Muscle of back (tissue), 13 donors: ENCODE measurements at places on chromosomes 16 and 17. TPM values are rescaled to one million over a fixed set of nuclear protein-coding genes. Genes with fewer than 3 reads are reported as not detected.

The CYGB gene
- 15.6 TPM for polyA plus RNA-seq

The HEXD gene
- polyA plus RNA-seq, result 18.1 TPM

The TRPV3 gene
- 1.6 TPM for polyA plus RNA-seq

The CCL18 gene
- not detected for polyA plus RNA-seq

The CD300H gene
- polyA plus RNA-seq, result 0.35 TPM

The CACNG3 gene
- not detected for polyA plus RNA-seq

The PYDC1 gene
- polyA plus RNA-seq, result 1.0 TPM

The TTLL6 gene
- not detected for polyA plus RNA-seq

The SECTM1 gene
- 2.0 TPM for polyA plus RNA-seq

The KRTAP9-2 gene
- polyA plus RNA-seq, result not detected

GRCh38 chr17:75454193-75454592 lies 2.2 kb upstream of the TMEM94 start:
- DNase-seq, result no peak

GRCh38 chr16:49559242-49559641 lies 185.6 kb downstream of the C16orf78 start:
- no peak for DNase-seq

- no peak for DNase-seq
These were observed 42.4 kb upstream of the GSG1L start for GRCh38 chr16:28105954-28106353.

DNA sequence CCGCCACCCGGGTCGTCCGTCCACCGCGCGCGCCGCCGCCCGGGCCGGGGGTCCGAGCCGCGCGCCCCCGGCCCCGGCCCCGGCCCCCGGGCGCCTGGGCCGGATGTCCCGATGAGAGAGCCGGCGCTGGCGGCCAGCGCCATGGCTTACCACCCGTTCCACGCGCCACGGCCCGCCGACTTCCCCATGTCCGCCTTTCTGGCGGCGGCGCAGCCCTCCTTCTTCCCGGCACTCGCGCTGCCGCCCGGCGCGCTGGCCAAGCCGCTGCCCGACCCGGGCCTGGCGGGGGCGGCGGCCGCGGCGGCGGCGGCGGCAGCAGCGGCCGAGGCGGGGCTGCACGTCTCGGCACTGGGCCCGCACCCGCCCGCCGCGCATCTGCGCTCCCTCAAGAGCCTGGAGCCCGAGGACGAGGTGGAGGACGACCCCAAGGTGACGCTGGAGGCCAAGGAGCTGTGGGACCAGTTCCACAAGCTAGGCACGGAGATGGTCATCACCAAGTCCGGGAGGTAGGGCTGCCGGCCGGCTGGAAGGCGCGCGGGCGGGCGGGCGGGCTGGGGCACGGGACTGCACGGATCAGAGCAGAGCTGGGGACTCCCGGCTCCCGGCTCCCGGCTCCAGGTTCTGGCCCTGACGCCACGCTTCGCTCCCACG lies 548 bp downstream of the TBX2 start:
- DNase-seq, result peak; percentile 79

DNA sequence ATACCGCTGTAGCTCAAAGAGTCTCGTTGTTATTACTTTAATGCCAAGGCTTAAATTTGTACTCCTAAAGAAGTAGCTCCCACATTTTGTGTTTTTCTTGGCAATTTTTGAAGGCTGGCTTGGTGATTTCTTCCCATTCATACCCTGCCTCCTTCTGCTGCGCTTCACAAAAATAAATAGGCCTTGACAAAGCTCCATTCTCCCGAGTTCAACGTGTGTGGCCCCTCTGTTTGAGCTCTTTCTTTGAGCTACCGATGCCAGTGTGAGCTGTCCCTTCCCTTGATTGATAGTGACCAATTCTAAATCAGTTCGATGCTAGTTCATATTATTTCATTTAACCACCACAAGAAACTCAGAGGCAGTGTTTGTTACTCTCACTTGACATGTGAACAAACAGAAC lies 96.8 kb downstream of the MAP2K6 start:
- no peak for DNase-seq

GRCh38 chr17:82683534-82683933 lies 15.0 kb downstream of the RAB40B start:
- no peak for DNase-seq

DNA sequence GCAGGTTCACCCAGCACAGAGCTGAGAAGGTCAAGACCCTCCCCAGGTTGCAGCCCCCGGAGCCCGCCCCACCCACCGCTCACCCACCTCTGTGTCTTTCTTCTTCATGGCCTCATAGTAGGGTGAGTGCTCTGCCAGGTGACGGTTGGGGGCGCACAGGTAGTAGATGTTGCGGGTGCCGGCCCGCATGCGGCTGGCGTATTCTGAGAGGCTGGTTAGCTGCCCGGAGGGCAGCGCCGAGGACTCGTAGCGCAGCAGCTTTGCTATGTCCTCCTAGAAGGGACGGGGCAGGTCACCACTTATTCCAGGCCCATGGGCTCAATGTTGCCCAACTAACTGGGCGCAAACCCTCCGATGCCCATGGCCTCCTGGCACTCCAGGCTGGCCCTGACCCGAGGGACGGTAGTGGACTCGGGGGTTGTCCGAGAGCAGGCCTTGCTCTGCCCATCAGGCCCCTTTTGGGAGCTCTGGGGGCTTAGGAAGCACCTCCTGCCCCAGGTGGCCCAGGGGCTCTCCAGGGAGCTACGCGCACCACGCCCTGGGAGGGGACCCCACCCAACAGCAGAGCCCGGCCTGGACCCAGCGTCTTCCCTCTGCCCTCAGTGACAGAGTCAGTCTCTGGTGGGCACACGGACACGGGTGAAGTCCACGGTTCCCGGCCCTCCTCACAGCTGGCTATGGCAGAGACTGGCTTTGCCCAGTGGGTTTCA lies 9.9 kb downstream of the DNASE1 start:
- DNase-seq, result no peak

GRCh38 chr16:3282103-3282729 lies 1.1 kb upstream of the ZNF263 start:
- DNase-seq, result no peak

DNA sequence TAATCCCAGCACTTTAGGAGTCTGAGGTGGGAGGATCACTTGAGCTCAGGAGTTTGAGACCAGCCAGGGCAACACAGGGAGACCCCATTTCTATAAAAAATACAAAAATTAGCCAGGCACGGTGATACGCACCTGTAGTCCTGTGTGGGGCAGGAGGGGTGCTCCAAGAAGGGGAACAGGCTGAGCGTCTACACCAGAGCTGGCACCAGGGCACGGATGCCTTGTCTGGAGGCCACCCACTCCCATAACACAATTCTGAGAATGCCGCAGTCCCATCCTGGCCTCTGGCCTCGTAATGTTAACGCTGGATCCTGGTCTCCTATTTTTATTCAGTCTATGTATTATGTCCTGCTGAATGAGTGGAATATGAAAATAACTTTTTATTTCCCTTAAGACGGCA lies 161.3 kb downstream of the WSCD1 start:
- DNase-seq, result no peak

DNA sequence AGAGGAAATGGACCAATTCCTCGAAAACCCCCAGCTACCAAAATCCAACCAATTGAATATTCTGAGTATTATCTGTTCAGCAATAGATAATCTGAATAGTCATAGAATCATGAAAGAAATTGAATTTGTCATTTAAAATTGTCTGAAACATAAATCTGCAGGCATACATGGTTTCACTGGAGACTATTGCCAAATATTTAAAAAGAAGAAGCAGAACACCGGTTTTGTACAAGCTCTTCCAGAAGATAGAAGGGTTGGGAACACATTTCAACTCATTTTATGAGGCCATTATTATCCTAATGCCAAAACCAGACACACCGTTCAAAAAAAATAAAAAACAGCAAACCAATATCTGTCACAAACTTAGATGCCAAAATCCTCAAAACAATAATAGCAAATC lies 195.5 kb downstream of the RPTOR start:
- no peak for DNase-seq

DNA sequence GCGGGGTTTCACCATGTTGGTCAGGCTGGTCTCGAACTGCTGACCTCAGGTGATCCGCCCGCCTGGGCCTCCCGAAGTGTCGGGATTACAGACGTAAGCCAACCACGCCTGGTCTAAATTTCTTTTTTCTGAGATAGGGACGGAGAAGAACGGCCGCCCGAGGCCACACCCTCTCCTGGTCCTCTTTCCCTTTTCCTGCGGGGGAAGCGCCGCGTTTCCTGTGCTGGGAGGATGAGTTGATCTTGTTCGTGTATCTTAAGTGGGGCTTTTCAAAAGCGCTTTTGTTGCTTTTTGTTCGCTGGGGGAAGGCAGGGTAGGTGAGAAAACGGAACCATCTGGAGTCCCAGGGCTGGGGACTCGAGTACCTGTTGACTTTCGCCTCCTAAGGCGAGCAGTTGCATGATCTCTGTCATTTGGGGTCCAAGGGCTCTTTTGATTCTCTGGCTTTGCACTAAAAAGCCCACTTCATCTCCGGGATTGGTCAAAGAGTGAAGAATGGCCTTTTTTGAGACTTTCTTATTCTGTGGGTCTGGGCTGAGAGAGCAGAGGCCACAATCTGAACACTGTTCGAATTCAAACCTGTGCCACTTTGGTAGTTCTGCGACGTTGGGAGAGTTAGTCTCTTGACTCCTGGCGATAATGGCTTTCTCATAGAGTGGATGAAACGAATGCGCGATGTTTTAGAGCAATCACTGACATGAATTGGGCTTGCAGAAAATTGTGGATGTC lies 1.3 kb downstream of the FUS start:
- no peak for DNase-seq

DNA sequence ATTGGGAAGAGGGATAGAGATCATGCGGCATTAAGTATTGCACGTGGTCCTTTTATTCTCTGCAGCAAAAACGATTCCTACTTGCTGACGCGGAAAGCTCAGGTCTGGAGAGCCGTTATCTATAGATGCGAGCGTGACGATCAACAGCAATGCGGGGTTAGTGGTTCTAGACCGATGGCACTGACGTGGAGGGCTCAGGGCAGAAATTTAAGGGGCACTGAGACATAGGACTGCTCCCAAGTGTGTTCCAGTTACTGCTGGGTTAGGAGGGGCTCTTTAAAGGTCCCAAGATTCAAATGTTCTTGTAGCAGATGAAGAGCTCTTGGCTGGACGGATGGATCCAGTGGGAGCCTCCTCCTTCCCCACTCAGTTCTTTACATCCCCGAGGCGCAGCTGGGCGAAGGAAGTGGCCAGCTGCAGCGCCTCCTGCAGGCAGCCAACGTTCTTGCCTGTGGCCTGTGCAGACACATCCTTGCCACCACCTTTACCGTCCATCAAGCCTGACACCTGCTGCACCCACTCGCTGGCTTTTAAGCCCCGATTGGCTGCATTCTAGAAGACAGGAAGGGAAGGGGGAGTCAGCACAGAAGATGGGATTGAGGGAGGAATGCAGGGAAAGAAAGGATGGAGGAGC lies 732 bp upstream of the EXOSC6 start:
- no peak for DNase-seq

DNA sequence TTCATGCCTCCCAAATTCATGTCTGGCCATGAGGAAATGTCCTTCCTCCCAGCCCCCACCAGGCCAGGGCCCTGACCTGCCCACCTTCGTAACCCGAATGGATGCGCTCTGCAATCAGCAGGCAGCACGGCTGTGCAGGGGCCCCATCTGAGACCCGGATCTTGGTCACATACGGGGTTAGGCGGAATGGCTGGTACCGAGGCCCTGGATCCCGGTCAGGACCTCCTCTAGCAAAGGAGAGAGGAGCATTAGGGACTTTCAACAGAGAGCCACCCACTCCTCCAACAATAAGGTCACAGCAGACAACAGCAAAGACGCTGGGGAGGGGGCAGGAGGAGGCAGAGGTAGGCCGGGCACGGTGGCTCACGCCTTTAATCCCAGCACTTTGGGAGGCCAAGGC lies 3.6 kb downstream of the PER1 start:
- no peak for DNase-seq

DNA sequence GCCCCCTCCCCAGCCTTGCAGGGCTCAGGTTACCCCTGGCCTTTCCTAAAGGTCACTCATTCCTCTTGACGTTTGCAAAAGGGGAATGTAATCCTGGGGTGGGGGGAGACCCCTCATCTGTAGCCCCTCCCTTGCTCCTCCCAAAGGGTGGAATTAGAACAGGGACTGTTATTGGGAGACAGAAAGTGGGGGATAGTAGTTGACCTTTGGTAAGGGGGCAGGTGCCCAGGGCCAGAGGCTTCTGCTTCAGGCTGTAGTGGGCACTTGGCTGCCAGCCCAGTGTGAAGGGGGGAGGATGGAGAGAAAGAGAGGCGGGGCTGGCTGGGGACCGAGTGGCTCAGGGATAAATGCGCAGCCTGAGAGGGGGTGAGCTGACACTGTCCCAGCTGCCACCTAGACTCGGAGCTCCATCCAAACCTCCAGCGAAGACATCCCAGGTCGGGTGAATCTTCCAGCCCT lies at the start of gene ENO3:
Gene ENO3, plus strand, starts transcription at position 374 of the 459 bp plus-strand sequence. CDS start 711 bp downstream, outside the sequence.
- DNase-seq, result no peak

DNA sequence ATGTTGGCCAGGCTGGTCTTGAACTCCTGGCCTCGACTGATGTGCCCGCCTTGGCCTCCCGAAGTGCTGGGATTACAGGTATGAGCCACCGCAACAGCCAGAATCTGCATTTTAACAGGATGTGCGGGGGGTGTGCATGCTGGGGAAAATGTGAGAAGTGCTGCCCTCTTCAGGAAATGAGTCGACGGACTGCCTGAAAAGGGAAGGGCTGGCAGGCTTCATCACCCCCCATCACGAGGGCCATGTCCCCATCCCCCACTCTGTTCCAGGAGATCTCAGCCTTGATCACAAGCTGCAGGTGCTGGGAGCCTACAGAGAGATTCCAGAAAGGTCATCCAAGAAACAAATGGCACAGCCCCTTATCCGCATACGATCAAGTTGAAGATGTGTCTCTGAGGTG lies 195.3 kb upstream of the RPL38 start:
- no peak for DNase-seq

DNA sequence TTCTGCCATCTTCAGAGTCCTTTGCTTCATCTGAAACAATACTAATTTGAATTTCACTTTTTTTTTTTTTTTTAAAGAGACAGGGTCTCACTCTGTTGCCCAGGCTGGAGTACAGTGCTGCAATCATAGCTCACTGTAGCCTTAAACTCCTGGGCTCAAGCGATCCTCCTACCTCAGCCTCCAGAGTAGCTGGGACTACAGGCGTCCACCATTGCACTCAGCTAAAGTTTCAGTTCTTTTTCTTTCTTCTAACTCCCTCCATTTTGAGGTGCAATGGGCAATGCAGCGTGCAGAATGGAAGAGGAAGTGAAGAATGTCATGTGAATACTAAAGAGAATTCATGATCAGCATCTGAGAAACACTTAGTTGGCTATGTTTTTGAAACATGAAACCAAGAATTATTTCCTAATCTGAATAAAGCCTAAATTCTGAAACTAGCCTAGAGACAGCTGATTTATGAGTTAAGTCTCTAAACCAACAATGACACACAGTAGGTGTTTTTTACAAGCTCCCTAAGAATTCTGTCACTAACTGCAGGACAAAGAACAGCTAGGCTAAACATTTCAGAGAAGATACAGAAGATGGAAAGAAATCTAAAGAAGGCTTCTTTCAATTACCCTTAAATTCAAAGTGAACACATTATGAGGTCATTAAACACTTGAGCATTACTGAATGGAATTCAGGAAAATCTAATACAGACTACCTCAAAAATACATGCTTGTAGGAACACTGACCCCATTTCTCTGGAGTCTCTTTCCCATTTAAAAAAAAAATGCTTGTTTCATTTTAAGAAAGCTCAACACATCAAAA lies 21.0 kb downstream of the SNN start:
- DNase-seq, result no peak

- peak; percentile 46 for DNase-seq
These were observed 568.3 kb upstream of the ZFHX3 start for GRCh38 chr16:73616166-73616753.

DNA sequence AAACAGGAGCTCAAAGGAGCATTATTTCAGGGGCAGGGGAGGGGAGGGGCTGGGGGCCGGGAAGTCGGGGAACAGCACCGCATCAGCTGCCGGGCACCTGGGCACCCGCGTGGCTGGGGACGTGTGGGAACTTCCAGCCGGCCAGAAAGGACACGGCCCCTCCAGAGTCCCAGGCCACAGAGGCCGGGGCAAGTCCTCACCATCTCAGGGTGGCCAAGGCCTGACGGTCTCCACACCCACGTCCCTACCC lies 1.1 kb downstream of the PGAP6 start:
- no peak for DNase-seq
